ENCODE measurements at places on chromosomes 3 and 15.

DNA sequence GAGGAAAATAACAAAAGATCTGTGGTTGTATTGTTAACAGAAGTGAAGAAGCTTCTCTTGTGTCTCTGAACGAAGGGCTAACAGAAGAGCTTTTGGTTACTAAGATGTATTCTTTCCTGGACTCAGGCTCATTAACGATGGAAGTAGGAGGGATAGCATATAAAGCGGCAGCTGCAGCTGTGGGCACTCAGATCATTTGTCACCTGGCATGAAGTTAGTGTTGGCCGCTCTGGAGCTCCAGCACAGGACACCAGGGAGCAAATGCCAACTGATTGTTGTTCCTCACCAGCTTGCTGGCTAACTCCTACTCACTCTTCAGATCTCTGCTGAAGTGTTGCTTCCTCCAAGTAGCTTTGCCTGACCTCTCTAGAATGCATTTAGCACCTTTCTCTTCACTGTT, 15.5 kb upstream of the SLITRK3 start:
- DNase-seq: no peak

GRCh38 chr15:73598530-73599160, 34.5 kb downstream of the NPTN start:
- DNase-seq: no peak

- no peak for DNase-seq
Observed at GRCh38 chr3:141389703-141390102, 21.4 kb downstream of the ZBTB38 start.

DNA sequence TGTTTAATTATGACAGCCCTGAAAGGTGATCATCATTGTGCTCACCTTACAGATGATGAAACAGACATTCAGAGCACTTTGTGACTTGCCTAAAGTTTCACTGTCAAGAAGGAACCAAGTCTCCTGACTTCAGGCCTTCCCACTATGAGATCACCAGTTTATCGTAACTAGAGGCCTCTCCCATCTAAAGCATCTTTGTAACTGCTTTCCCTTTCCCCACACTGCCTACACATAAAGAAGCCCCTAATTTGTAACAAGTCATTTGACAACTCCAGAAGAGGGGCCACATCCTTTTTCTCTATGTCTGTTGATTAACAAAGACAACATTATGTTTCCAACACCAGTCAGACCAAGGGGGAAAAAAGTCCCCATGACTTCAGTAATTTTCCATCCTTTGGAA, 1.1 kb downstream of the KLHL6 start:
- peak; percentile 43 for DNase-seq

DNA sequence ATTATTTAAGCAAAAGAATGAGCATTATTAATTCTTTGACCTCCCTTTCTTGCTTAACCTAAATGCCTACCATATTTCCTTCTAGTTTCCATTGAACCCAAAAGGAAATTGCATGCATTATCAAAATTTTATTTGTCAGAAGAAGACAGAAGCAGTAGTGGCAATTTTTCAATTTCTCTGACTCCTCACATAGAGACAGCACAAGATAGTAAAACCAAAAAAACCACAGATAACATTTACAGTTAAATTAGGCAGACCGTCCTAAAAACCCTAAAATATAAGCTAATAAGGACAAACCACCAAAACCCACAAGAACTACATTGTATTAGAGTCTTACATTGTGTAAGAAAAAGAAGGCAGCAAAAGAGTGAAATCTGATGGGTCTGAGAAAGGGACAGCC, 27.1 kb downstream of the GOLGB1 start:
- DNase-seq: no peak

DNA sequence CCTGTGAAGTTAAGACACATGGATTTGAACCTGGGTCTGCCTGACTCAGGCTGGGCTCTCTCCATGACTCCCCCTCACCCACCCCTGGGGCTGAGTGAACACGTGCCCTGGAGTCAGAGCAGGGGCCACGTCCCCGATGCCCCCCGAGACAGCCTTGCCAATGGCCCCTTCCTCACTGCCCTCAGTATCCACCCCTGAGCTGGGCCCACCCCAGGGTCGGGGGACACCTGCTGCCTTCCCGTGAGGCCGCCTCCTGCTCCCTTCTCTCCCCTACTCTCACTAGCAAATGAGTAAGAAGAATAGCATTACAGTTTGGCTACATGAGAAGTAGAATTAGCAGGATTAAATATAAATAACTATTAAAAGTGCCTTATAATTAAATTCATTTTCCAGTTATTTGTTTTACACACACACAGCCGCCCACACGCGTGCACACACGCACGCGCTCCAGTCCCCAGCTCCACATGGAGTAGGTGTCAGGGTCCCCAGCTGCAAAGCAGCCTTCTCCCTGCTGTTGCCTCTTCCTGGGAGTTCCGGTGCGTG, 117.4 kb upstream of the LINGO1 start:
- DNase-seq: no peak

GRCh38 chr3:104764496-104764895, 602.2 kb upstream of the ALCAM start:
- DNase-seq: no peak

GRCh38 chr3:44343421-44343820, 4.9 kb downstream of the TCAIM start:
- no peak for DNase-seq

DNA sequence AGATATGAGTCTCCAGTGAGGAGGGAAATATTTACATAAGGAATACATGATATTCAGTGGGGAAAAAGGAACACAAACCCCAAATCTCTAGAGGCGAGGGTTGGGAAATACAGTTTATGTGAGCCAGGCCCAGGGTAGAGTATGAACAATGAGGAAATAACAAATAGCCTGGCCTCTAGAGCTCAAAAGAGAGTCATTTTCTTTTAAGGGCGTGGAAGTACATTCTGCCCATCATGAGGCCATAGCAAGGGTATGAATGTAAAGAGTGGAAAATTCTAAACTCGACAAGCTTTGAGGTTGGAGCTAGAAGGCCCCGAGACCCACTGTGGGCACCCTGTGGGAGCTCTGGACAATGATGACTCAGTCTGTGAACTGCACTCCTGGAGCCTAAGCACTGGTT, 27.8 kb upstream of the IGF2BP2 start:
- no peak for DNase-seq

GRCh38 chr3:148642214-148642613, 55.5 kb upstream of the AGTR1 start:
- DNase-seq: no peak

GRCh38 chr3:109098079-109098644, 19.8 kb downstream of the MORC1 start:
- DNase-seq: no peak

DNA sequence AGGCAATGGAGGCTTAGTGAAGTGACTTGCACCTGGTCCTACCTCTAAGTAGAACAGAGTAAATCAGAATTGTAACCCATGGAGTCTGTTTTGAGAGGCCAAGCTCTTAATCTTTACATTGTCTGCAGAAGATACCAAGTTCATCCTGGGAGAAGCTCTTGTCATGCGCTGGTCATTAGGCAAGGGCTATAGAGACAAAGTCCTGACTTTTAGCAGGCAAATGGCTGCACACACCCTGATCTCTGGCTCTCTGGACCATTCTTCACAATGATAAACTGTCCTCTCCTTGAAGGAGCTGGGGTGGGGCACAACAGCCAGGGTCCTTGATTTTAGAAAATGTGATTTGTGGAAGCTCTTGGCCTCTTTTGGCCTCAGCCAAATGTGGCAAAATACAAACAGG, 65.4 kb downstream of the MCTP2 start:
- no peak for DNase-seq

DNA sequence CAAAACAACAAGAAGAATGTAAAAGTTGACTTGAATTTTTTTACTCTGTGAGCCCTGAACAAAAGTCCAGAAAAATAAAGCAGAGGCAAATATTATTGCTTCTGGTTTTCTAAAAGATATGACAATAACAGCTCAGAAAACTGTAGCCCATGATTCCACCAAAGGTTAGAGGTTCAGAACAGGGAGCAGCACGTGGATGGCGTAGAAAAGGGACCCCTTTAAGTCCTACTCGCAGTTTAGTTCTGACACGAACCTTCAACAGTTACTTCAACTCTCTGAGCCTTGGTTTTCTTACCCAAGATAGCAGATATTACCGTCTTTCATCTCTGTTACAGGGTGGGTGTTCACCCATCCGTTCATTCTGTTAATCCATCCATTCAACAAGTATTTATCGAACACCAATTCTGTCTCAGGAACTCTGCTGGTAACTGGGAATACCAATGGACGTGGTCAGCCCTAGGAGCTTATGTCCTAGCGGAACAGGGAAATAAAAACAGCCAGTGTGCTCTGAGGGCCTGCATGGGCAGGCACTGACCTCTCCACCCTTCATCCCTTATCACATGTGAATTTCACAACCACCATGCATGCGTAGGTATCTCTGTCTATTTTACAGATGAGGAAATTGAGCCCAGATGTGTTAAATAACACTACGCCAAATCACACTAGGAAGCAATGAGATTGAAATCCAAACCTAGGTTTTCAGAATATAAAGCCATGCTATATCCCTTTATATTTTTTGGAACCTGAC, 274.2 kb upstream of the ICE2 start:
- no peak for DNase-seq

GRCh38 chr3:66402596-66403290, 98.1 kb downstream of the LRIG1 start:
- DNase-seq: no peak

- no peak for DNase-seq
Observed at GRCh38 chr3:50218448-50218847, 13.4 kb downstream of the SLC38A3 start.

DNA sequence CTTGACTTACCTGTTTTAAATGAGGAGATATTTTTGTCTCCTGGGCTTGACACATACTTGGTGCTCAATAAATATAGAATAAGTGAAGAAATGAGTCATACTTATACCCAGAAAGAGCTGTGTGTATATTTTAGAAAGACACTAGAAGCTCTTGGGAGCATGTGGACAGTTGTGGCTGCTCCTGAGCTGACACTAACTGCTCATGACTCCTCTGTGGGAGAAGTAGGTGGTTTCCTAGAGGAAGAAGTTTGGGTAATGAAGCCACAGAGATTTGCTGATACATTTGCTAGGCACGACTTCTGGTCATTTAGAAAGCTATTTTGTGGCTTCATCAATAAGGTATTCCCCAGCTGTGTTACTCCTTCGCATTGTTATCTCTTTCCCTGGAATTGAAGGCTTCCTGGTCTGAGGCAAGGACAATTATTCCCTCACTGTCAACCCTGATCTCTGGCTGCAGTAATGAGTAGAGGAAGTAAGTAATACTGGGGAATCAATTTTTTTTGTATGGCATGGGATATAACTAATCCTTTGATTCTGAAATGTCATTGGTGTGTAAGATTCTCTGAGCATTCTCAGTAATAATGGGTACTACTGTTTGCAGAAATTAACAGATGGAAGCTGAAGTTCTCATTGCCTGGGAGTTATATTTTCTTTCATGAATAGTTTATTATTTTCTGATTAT, 79.6 kb upstream of the DCBLD2 start:
- no peak for DNase-seq

DNA sequence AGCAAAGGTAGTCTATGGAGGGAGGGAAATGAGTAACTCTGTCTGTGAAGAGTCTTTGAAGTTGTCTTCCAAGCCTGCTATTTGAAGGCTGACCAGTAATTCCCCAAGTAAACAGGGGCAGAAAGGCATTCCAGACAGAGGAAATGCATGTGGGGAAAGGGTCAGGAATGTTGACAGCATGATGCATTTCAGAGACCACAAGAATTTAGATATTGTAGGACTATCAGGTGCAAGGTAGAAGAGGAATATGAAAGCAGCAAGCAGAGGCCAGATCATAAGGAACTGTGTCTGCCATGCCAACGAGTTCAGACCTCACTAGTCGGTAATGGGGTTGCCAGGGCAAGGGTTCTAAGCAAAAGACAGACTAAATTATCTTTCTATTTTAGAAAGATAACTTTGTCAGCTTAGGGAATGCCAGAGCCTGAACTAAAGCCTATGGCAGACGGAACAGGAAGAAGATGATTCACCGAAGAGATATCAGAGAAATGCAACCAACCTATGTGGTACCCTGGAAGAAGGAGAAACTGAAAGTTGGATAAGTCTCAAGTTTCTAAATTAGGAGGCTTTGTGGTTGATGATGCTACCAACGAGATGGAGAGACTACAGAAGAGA, 327.0 kb upstream of the RORA start:
- no peak for DNase-seq

Measured in T-helper 2 cell (primary cell).